ENCODE measurements at places on chromosomes 1 and 21.

DNA sequence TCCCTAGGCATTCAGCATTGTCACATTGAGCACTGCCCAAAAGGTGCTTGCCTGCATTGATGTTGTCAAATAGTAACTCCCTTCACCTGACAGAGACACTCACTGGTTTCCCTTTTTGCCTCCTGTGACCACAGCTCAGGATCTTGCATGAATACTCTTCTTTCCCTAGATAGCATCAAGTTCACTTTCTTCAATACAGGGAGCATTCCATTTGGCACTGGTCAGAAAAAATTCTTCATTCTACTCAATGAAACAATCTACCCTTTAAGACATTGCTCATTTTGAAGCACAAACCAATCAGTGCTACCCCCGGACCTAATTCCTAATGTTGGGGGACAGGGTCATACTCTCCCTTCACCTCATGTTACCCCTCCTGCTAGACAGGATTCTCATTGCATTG, 319.0 kb upstream of the SNX7 start:
- no peak for DNase-seq

DNA sequence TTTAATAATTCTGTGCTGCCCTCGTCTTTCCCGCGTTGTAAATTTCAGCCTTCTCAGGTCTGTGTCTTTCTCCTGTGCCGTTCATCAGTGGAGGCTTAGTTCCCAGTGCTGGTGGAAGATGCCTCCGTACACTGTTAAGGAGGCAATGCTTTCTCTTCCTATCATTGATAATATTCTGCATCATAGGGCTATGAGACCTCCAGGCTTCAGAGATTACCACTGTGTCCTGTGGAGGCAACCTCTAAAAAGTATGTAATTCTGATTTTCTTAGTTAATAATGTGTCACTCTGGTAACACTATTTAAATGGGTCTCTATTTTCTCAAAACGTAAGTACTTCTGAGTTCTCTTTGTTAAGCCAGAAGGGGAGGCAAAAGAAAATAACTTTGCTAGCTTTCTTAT, 538.3 kb downstream of the SMYD3 start:
- no peak for DNase-seq

DNA sequence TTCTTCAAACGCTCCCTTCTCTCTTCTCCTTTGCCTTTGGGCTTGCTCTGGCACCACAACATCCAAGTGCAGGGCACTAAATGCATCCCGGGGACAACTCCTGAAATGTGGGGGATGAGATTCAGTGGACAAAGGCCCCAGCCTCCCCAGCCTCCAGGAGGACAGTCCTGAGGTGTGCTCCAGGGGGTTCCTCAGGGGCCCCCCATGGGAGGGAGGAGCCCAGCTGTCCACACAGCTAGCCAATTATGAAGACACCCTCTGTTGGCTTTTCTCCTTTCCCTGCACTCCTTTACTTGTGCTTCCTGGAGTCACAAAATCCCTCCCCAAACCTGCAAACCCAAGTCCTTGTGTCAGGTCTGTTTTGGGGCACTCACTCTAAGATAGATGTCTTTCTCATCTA, 735.4 kb downstream of the PTPRU start:
- DNase-seq = no peak

DNA sequence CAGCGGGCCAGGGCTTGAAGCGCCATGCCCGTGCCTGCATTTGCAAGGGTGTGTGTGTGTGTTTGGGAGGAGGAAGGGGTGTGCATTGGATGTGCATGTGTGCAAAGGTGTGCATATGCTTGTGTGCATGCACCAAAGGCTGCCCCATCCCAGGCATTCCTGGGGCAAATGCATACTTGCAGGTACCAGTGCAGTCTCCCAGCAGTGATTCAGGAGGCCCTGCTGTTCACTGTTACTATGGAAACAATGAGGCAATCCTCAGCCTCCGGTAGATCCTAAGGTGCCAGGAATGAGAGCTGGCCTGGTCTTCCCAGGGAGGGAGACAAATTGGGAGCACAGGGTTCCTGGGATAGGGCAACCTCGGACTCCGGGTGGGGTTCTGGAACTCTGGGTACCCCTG, 7.5 kb upstream of the FNDC5 start:
- DNase-seq = no peak

GRCh38 chr1:1875932-1876331, 15.0 kb downstream of the GNB1 start:
- DNase-seq = no peak

DNA sequence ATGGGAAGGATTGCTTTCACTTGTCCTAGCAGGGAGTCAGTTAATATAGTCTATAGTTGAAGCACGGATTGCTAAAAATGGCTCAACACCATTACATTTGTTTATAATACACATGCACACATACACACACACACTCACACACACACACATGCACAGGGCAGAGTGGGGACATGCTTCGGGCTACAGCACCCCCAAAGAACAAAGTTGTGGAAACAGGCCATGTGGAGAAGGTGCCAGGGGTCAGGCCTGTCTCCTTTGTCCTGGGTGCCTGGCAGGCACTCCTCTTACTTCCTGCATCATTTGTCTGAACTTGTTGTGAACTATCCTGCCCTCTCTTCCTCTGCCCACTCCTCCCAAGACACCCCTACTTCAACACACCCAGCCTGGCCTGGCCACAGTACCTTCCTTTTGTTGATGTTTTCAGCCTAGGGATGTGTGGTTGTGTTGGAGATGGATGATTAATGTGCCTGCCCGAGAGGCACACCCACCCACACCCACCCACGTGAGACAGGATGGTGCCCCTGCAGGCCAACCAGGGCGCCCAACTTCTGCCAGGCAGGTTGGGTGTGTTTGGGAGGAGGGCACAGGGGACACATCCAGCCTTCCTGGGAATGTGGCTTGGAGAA, 17.5 kb downstream of the RASSF5 start:
- no peak for DNase-seq

GRCh38 chr1:244080343-244080929, 29.4 kb downstream of the ZBTB18 start:
- no peak for DNase-seq

- no peak for DNase-seq
Observed at GRCh38 chr1:184739796-184740195, 14.9 kb downstream of the EDEM3 start.
